Cardiac atrium fibroblast (primary cell): ENCODE measurements at places on chromosomes 11 and 22. TPM values are rescaled to one million over a fixed set of nuclear protein-coding genes. Genes with fewer than 3 reads are reported as not detected.

The ADORA2A gene
- total RNA-seq, result 5.1 and 6.8 TPM in 2 replicates

The RAB38 gene
- total RNA-seq, result 0.18 and 3.1 TPM in 2 replicates

The DERL3 gene
- total RNA-seq, result under 0.01 and 0.16 TPM in 2 replicates

The PLAAT5 gene
- 0.16 TPM in 1 of 2 replicates, not detected in the other for total RNA-seq

The VSIG2 gene
- not detected in 2 replicates for total RNA-seq

The LGALS1 gene
- 7,107 and 10,121 TPM in 2 replicates for total RNA-seq

The MPZL2 gene
- total RNA-seq, result 0.18 and 0.65 TPM in 2 replicates

The RIMBP3B gene
- total RNA-seq, result 0.16 TPM in 1 of 2 replicates, not detected in the other

The SYT8 gene
- total RNA-seq, result 6.0 TPM in 1 of 2 replicates, not detected in the other
